Stimulated activated CD4-positive, alpha-beta T cell treated with anti-CD3 and anti-CD28 coated beads, TNF-alpha, amount 100 ng/mL, for 24 hours (primary cell): ENCODE measurements at places on chromosomes 1 and 21.
A peak's percentile ranks its signal among the peaks of the same experiment; 100 is the strongest.

GRCh38 chr1:221994274-221994698 is 252.4 kb upstream of the DUSP10 start:
- DNase-seq, result peak; percentile 1

DNA sequence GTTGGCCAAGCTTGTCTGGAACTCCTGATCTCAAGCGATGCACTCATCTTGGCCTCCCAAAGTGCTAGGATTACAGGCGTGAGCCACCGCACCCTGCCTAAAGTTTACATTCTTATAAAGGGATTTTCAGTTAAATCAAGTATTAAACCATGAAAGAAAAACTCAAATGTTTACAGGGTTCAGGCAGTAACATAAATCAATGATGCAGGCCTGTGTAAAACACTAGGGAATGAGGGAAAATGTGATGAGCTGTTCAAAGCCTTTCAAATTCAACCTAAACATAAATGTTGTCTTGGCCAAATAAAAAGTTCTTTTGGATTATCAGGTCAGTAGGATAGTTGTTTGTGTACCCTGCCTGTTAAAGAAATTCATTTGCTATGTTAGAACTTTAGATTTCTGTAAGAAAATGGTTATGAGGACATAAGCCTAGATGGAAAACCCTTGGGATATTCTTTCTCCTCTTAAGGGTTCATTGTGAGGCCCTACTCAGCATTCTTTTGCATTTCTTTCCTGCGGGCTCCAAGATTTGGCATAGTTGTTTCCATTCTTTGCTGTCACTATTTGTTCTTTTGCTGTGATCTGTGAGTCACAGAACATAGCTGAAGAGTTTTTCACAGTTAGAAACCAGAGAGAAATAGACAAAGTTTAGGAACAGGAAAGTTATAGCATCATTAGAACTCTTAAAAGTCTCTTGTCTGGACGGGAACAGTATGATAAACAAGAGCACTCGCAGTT is 8.9 kb upstream of the ZRANB2 start:
- no peak for DNase-seq

GRCh38 chr1:76186554-76187170 is 112.1 kb downstream of the ST6GALNAC3 start:
- no peak for DNase-seq

DNA sequence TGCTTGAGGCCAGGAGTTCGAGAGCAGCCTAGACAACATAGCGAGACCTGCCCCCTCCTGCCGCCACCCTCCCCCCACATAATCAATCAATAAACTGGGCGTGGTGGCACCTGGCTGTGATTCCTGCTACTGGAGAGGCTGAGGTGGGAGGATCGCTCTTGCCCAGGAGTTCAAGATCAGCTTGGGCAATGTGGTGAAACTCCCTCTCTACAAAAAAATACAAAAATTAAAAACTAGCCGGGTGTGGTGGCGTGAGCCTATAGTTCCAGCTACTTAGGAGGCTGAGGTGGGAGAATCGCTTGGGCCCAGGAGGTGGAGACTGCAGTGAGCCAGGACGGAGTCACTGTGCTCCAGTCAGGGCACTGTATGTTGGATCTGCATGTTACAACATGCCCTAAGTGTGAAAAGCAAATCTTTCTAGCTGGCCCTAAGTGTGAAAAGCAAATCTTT is 7.0 kb upstream of the MDM4 start:
- no peak for DNase-seq

DNA sequence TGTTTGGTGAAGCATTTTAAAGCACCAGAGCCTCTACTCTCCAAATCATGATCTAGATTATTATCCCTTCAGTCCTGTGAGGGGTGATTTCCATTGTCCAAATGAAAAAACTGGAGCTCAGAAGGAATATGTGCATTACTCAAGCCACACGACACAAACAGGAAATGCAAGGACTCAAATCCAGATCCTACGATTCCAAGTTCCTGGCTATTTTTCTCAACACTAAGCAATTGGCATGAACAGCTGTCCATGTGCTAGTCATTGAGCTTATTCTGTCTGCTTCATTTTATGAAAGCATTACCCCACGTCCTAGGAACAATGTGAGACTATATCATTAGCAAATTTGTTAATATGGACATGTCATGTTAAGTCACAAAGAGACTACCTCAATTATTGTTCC is 273.1 kb upstream of the LYPLAL1 start:
- no peak for DNase-seq

DNA sequence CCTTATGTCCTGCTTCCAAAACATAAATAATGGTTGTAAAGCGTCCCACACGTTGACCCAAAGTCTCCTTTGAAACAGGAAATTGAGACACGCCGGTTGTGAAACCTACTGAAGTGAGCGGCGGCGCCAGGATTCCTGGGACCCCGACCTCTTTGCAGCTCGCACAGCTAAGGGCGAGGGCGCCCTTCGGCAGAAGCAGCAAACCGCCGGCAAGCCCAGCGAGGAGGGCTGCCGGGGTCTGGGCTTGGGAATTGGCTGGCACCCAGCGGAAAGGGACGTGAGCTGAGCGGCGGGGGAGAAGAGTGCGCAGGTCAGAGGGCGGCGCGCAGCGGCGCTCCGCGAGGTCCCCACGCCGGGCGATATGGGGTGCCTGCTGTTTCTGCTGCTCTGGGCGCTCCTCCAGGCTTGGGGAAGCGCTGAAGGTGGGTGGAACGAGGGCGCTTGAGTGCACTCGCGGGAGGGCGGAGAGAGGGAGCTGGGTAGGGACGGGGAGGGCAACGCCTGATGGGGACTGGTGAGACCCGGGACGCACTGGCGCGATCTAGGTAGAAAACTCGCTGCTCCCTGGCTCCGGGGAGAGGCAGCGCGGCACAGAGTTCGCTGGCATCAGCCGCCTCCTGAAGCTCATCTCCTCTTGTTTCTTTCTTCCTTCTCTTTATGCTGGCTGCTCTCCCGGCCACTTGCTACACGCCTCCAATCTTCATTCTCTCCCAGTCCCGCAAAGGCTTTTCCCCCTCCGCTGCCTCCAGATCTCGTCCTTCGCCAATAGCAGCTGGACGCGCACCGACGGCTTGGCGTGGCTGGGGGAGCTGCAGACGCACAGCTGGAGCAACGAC is at the start of gene CD1D:
Gene CD1D (plus strand): TSS at position 155 of the 836 bp plus-strand sequence. CDS start 207 bp downstream, at position 362.
- DNase-seq, result no peak

DNA sequence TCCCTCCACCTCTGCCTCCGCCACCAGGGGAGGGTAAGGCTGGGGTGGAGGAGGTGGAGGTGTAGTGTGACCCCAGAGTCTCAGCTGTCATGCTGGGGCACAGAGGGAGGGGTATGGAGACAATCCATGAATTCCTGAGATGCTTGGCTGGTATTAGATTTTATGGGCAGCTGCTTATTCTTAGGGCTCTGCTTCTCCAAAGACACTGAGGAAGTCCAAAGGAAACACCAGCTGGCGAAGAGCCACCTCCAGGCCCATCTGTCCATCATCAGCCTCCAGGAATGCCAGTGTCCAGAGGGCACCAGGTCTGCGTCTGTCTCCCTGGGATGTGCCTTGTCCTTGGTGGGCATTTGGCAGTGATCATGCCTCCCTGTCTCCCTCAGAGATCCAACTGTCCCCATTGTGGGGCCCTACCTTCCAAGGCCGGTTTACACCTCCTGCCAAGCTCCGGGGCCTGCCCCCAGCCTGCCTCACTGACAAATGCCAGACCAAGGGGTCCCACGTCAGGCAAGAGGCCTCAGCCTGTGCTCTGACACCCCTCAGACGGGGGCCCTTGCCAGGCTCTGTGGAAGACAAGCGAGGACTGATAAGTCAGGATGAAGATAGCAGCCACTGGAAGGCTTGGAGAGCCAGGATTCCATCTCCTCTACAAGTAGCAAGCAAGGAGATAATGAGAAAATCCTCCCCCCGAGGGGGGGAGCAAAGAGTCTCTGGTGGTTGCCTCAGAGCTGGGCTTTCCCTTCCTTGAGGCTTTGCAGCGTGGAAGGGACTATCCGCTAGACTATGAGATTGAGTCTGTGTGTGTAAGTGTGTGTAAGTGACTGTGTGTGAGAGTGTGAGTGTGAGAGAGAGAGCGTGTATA is 1.6 kb downstream of the TNNI1 start:
- no peak for DNase-seq

- no peak for DNase-seq
Measured at GRCh38 chr1:246215510-246215903, 291.6 kb downstream of the SMYD3 start.

DNA sequence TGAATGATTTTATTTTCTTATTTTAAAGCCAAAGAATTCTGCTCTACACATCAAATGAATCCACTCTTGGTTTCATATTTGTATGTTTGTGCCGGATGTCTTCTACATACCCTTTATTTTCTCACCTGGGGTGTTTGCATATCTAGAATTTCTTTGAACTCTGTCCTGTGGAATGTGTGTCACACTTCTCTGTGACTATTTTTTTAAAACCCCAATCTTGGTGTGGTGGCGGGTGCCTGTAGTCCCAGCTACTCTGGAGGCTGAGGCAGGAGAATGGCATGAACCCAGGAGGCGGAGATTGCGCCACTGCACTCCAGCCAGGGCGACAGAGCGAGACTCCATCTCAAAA is 35.4 kb downstream of the CENPF start:
- DNase-seq, result no peak

DNA sequence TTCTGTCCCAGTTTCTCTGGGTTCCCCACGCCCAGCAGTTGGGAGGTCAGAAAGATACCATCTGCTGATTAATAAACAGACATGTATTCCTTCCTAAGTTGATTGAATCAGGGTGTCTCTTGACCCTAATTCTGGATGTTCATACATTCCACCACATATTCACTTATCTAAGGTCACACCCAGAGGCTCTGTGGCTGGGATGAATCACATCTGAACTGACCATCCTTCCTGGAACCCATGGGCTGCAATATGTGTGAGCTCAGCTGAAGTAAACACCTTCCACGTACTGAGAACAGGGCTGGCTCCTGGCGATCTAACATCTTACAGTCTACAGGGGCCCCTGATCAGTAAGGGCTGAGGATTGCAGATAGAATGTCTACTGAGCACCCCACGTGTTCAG is 20.5 kb upstream of the TRABD2B start:
- DNase-seq, result no peak

DNA sequence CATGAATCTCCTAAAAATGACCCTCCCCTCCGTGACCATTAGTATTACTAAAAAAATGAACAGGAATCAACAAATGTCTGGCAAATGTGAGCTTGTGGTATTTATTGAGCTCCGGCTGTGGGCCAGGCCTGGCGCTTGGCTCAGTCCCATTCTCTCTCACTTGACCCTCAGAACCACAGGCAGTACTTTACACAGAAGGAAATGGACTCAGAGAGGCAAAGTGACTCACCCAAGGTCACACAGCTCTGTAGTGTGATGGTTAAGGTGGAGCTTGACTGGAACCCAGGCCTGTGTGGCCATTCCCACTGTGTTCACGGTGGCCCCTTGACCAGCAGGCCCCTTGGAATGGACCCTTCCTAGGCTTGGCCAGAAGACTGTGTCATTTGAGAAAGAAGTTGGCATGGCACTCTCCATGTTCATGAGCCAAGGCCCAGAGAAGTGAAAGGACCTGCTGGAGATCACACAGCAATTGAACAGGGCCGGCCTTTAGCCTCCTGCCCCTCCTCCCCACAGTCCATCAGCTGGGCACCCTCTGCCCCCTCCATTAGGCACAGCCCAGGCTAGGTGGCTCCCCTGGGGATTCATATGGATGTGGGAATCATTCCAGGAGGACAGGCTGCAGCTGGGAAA is 32.1 kb downstream of the FAM151A start:
- DNase-seq, result no peak

DNA sequence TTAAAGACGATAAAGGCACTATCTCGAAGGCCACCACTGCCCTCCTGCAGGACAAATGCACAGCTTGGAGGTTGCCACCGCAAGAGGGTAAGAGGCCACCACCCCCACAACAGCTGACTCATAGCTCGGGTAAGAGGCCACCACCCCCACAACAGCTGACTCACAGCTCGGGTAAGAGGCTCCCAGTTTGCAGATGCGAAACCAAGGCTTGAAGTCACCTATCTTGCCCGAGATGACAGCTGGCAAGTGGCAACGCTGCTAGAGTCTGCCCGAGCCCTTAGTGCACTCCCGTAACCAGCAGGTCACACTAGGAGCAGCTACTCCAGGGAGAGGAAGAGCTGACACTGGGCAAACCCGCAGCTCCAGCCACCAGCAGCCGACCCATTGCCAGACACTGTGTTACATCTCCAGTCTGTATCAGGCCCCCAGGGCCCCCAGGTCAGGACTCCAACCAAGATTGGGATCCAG is 17.1 kb upstream of the SPSB1 start:
- DNase-seq, result peak; percentile 65

DNA sequence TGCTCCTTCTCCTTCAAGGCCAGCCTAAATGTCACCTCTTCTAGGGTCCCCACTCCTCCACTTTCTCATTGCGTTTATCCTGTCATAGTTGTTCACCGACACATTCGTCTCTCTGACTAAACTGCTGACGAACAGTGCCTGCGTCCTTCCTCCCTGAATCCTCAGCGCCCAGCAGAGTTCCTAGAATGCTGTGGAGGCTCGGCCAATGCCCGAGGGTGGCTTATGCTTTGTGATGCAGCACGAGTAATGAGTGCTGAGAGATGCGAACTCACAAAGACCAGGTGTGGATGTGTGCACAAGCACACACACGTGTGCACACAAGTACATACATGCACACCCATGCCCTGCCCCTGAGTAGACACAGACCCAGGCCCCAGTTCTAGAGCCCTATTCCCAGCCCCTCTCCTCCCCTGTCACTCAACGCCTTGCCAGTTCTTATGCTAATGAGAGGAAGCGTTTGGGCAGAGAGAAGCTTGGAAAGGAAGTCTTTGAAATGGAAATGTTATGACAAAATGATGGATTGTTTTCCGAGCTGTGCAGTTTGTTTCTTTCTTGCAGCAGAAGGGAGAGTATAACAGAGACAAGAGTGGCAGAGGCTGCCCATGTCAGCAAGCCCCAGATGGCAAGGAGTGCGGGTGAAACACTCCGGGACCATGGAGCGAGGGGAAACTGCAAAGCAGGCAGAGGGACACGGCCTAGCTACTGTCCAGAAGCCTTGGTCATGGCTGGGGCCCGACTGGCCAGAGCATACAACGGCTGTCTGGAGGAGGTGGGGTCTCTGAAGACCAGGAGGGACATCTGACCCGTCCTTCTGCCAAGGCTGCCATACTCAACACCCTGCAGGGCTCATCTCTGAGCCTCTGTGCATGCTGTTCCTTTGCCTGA is 24.2 kb downstream of the KCNA10 start:
- no peak for DNase-seq

- DNase-seq, result no peak
Measured at GRCh38 chr1:60895252-60895651, 187.1 kb upstream of the NFIA start.

GRCh38 chr1:24392982-24393650 is 20.5 kb downstream of the STPG1 start:
- no peak for DNase-seq

DNA sequence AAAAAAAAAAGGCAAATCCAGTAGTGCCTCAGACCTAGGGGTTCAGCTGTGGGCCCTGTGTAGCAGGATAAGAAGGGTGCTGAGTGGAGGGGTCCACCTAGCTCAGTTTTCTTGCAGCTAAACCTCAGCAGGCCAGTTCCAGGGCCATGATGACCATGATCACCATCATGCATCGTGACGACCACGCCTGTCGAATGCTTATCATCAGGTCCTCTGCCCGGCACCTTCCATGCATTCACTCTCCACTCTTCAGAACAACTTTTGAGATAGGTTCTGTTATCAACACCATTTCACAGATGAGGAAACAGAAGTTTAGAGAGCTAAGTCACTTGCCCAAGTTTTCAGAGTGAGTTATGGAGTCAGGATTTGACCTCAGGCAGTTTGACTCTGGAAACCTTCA is 54.9 kb downstream of the ACBD3 start:
- DNase-seq, result no peak

GRCh38 chr21:42336054-42336453 is 14.7 kb downstream of the TFF2 start:
- DNase-seq, result no peak

- DNase-seq, result no peak
Measured at GRCh38 chr21:41024746-41025254, 143.2 kb upstream of the BACE2 start.
